ENCODE measurements at places on chromosomes 1 and 21.

- peak; percentile 82 for DNase-seq
These were observed 673 bp downstream of the PIK3C2B start for GRCh38 chr1:204493984-204494280.

DNA sequence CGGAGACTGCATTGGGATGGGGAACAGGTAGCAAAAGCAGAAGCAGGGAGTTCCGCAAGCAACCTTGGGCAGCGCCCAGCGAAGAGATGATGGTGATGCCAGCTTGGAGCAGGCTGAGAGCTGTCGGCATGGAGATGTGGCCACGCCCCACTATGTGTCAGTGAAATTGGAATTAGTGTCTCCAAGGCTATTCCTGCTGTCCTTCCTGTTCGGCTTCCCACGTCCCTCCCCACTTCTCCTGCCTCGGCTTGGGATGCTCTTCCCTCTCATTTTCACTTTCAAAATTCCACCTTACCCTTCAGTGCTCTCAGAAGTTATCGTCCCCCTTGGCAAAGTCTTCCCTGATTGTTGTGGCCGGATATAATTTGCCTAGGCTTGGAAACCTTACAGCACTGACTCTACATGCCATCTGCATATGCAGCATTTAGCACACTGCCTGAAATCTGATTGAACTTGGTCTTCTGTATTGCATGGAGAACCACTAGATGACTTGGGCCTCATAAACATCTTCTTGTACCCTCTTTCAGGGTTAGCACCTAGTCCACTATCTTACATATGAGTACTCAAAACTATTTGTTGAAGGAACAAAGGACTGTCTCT is 270.7 kb upstream of the RUNX1 start:
- DNase-seq, result no peak

- no peak for DNase-seq
These were observed 24.4 kb upstream of the EFNA1 start for GRCh38 chr1:155103325-155103724.

DNA sequence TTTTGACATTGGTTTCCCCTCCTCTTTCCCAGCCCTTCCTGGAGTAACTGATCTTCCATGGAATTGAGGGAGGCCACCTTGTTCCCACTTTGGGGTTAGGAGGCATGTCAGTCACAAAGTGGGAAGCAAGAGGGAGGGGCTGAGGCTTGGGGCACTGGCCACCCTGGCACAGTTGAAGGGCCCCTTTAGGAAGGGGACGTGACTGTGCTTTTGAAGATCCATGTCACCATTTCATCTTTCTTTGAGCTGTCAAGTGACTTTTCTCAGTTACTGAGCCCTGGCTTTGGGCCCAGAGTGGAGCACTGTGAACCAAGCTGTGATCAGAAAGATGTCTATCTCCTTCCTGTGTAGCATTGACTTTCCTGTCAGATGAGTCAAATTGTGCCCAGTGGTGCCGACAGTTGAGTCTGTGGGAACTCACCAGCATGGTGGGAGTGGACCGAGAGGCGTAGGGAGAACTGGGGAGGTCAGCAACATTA is 38.5 kb upstream of the TDRD10 start:
- no peak for DNase-seq

GRCh38 chr1:2230781-2231531 is 2.8 kb downstream of the SKI start:
- no peak for DNase-seq
